ENCODE measurements at places on chromosomes 16 and 17. TPM values are rescaled to one million over a fixed set of nuclear protein-coding genes. Genes with fewer than 3 reads are reported as not detected.

DNA sequence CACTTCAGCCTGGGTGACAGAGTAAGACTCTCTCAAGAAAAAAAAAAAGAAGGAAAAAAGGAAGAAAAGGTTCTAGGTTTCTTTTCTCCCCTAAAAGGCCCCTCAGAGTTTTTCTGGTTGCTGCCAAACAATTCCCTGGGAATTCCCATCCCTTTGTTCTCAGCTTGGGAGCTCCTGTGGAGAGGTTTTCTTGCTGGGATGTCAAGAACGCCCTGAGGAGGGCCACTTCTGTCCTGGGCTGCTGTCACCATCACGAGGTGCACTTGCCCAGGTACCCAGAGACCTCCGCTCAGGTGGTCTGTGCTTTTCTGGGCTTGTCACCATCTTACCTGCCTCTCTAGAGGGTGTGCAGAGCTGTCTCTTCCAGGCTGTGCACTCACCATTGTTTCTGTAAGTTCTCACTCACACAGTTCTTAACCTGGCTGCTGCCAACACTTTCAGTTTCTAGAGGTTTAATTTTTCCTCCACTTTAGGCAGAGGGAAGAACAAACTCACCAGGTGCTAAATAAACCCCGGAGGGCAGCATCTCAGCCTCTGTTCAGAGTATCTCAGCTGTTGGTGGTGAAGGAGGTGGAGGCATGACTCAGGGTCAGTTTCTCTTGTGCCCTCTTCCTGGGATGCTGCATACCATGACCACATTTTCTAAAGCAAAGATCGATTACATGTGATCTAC lies 2.4 kb upstream of the COX6A2 start:
- DNase-seq = no peak
- H3K4me3 ChIP-seq = no peak overlapping the region

DNA sequence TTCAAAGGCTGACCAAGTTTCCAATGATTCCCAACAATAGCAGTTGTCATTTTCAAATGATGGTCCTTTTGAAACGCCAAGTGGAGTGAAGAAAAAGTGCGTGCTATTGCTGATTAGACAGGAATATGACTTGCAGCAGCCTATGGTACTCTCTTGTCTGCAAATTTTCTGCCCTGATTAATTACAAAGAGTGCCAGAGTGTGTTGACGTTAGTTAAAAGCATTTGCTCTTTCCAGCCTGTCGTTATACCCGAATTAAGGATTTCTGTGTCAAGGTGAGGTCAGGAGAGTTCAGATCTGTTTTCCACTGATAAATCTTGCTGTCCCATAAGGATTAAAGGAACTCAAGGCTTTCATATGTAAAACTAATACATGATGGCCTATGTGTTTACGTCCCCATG lies 75.0 kb upstream of the ADAMTS18 start:
- no peak overlapping the region for H3K4me3 ChIP-seq
- H3K27ac ChIP-seq = no peak overlapping the region
- no peaks in the 10 kb centered on the region for H3K4me1 ChIP-seq
- no peaks in the 10 kb centered on the region for H3K36me3 ChIP-seq

Gene CRHR1
- not detected for total RNA-seq

DNA sequence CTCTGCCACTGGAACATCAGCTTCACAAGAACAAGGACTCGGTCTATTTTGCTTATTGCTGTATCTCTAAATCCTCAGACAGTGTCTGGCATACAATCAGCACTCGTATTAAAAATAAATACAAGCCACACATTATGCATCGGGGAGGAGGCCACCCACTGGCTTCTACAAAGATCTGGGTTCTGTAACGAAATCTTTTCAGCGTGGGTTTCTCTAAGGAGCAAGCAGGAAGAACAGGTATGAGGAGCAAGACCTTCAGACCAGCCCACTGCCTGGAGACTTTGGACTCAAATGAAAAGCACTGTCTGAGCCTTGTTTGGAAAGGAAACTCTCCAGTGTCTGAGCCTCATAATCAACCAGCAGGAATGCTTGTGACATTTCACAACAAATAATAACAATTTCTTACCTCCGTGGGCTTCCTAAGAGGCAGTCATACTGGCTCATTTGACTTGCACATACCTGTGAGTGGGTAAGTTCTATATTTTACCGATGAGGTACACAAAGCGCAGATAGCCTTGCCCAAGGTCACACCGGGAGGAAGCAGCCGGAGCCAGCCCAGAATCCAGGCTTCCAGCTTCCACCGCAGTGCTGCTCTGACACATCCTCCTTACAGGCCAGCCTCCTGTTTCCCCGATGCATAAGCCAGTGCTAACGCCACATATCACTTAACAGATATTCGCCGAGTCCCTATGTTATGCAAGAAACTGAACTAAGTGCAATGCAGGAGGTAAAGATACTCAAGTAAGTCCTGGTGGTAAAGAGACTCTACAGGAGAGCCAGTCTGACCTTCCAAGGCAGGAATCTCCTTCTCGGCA lies 118.6 kb upstream of the TNRC6C start:
- no peak overlapping the region for H3K4me3 ChIP-seq
- peaks cover 61% of the 10 kb centered on the region for H3K27me3 ChIP-seq
- DNase-seq = peak; percentile 12
- H3K36me3 ChIP-seq = no peaks in the 10 kb centered on the region
- no peak overlapping the region for H3K27ac ChIP-seq

GRCh38 chr16:75593308-75593707 lies 27.1 kb downstream of the GABARAPL2 start:
- DNase-seq = no peak
- H3K27me3 ChIP-seq = no peaks in the 10 kb centered on the region
- no peaks in the 10 kb centered on the region for H3K4me1 ChIP-seq
- no peak overlapping the region for H3K4me3 ChIP-seq
- no peak overlapping the region for H3K27ac ChIP-seq
- H3K36me3 ChIP-seq = peaks cover 38% of the 10 kb centered on the region

DNA sequence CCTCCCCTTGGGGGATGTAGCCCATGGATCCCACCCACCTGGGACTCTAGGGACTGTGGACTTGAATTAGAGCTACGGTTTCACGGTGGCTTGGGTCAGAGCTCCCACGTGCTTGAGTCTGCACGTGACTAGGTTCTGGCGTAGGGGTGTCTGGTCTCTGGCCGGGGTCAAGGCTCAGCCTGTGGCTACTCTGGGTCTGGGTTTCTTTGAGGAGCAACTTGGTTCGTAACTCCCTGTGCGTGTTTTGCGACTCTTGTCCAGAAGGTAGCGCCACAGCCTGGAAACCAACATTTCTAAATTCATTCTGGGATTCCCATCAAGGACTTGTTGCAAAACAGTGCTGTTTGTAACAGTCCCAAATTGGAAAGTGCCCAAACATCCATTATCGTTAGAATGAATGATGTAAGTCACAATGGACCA lies 470 bp upstream of the GGT6 start:
- DNase-seq = no peak
- H3K4me3 ChIP-seq = no peak overlapping the region
- no peaks in the 10 kb centered on the region for H3K27me3 ChIP-seq
- H3K4me1 ChIP-seq = peaks cover 26% of the 10 kb centered on the region
- H3K36me3 ChIP-seq = no peaks in the 10 kb centered on the region

DNA sequence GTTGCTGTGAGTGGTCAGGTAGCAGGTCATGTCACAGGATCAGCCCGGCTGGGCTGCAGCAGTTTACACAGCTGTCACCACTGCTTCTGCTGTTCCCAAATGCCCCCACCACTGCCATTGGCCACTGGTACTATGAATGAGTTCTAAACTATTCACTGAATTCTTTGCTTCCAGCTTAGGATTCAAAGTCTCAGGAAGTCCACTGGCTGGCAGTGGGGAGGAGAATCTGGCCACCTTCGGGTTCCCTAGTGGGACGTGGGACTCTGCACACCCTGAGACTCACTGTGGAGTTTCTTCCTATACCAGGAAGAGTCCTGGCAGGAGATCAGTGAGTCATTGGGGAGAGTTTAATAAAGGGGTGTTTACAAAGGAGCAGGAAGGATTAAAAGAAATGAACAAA lies 6.9 kb downstream of the MT1X start:
- H3K27me3 ChIP-seq = peaks cover 12% of the 10 kb centered on the region
- no peaks in the 10 kb centered on the region for H3K36me3 ChIP-seq
- H3K4me1 ChIP-seq = no peaks in the 10 kb centered on the region
- no peak overlapping the region for H3K27ac ChIP-seq
- H3K4me3 ChIP-seq = no peak overlapping the region
- no peak for DNase-seq

GRCh38 chr16:12235110-12235509 lies 258.6 kb downstream of the SNX29 start:
- H3K4me3 ChIP-seq = no peak overlapping the region

GRCh38 chr17:48718761-48719641 lies 3.3 kb downstream of the PRAC1 start:
- H3K4me1 ChIP-seq = peaks cover 22% of the 10 kb centered on the region
- peak overlapping the region; percentile 56 for H3K27ac ChIP-seq
- peaks cover 70% of the 10 kb centered on the region for H3K27me3 ChIP-seq
- peak; percentile 34 for DNase-seq

Gene CACNG3
- not detected for total RNA-seq

Gene KLHL11
- total RNA-seq = 13.6 TPM

Gene SNAI3
- 2.7 TPM for total RNA-seq

DNA sequence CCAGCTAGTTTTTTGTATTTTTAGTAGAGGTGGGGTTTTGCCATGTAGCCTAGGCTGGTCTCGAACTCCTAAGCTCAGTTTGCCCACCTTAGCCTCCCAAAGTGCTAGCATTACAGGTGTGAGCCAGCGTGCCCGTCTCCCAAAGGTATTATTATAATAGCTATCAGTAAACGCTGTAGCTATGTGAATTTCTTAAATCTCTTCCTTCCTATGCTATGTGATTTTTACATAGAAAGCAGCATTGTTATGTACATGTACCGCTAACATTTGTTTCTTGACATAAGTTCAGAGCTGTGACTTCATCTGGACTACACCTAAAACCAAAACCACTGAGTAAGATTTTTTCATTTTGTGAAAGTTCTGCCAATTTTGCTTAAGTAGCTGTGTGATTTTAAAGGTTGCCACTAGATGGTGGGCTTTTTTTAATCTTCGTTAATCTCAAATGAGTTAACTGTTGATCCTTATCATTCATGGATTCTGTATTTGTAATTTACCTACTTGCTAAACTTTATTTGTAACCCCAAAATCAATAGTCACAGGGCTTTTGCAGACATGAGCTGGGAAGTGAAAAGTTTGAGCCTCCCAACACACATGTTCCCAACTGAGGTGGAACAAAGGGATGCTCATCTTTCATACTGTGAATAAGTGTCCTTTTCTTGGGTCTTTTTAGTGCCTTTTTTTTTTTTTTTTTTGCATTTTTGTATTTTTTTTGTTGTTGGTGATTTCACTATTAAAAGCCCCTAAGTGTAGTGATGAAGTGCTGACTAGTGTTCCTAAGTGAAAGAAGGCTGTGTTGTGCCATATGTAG lies 21.9 kb downstream of the PRKAR1A start:
- peaks cover under 1% of the 10 kb centered on the region for H3K4me1 ChIP-seq
- no peaks in the 10 kb centered on the region for H3K27me3 ChIP-seq
- peaks cover 84% of the 10 kb centered on the region for H3K36me3 ChIP-seq
- H3K4me3 ChIP-seq = no peak overlapping the region
- no peak for DNase-seq

DNA sequence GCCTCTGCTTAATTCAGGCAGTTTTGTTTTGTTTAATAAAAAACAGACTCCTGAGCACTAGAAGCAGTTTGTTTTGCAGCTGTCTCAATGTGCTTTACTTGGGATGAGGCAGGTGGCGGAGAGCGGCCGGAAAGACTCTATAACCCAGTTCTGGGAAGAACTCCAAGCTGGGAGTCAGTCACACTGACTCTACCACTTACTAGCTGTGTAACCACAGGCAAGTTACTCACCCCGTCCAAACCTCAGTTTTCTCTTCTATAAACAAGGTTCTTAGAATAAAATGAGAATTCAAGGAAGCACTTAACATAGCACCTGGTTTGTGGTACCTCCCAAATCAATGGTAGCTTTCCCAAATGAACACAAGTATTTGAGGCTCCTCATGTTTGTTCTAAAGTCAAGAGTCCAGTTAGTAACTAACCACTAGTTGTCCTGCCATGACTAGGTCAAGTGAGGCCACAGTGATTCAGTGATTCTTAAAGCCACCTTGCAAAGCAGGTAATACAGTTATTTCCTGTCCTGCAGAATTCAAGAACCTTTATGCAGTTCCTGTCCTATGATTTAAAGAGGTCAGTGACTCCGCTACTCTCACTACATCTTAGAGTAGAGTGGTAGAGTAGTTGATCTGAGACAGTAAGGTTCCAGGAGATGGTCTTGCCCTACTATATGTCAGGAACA lies 2.7 kb downstream of the TXNDC17 start:
- no peaks in the 10 kb centered on the region for H3K27me3 ChIP-seq
- DNase-seq = no peak
- peaks cover 74% of the 10 kb centered on the region for H3K36me3 ChIP-seq

DNA sequence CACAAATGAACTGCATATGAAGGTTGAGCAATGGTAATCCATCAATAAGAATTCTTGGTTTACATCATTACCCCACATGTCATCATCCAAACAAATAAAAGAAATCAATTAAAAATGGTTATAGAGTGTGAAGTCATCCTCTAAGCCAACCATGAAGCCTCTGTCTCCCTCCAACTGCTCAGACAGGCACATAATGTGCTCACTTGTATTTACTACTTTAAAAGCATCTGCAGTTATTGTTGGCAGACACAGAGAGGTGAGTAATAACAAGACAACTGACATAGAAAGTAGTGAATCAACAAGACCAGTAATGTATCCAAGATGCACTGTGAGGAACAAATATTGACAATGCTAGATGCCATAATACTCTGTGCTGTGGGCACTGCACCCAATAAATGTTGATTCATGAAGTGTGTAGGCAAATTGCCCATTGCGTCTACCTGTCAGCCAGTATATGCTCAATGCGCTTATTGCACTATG lies 20.0 kb downstream of the ADAMTS18 start:
- no peaks in the 10 kb centered on the region for H3K36me3 ChIP-seq
- no peak for DNase-seq
- no peak overlapping the region for H3K27ac ChIP-seq
- no peaks in the 10 kb centered on the region for H3K4me1 ChIP-seq
- H3K27me3 ChIP-seq = peaks cover 2% of the 10 kb centered on the region

Gene NPIPA5
- 0.29 TPM for total RNA-seq

- H3K27me3 ChIP-seq = no peaks in the 10 kb centered on the region
- H3K36me3 ChIP-seq = peaks cover 84% of the 10 kb centered on the region
- peaks cover 18% of the 10 kb centered on the region for H3K4me1 ChIP-seq
- H3K27ac ChIP-seq = no peak overlapping the region
- DNase-seq = no peak
These were observed 19.1 kb upstream of the PHKG2 start for GRCh38 chr16:30728899-30729672.

- peaks cover 39% of the 10 kb centered on the region for H3K4me1 ChIP-seq
- DNase-seq = no peak
- peaks cover 61% of the 10 kb centered on the region for H3K36me3 ChIP-seq
- peak overlapping the region; percentile 97 for H3K4me3 ChIP-seq
- no peaks in the 10 kb centered on the region for H3K27me3 ChIP-seq
These were observed 540 bp downstream of the MFSD11 start for GRCh38 chr17:76738468-76738850.

GRCh38 chr16:52451971-52452421 lies 94.9 kb downstream of the TOX3 start:
- no peaks in the 10 kb centered on the region for H3K27me3 ChIP-seq
- H3K4me3 ChIP-seq = no peak overlapping the region
- no peaks in the 10 kb centered on the region for H3K4me1 ChIP-seq
- DNase-seq = no peak
- H3K36me3 ChIP-seq = no peaks in the 10 kb centered on the region
- no peak overlapping the region for H3K27ac ChIP-seq

Gene ENPP7
- total RNA-seq = 1.4 TPM

Gene SOST
- total RNA-seq = not detected
